ENCODE measurements at places on chromosomes 7 and 10. TPM values are rescaled to one million over a fixed set of nuclear protein-coding genes. Genes with fewer than 3 reads are reported as not detected.

The GNGT1 gene
- total RNA-seq, result not detected

The PANK1 gene
- 10.3 TPM for total RNA-seq

The CELF2 gene
- 54.3 TPM for total RNA-seq

The CPA4 gene
- total RNA-seq, result 8.8 TPM

The TFPI2 gene
- 0.74 TPM for total RNA-seq

The NUB1 gene
- 46.2 TPM for total RNA-seq

The EPHB6 gene
- total RNA-seq, result 68.3 TPM

The SPDYE16 gene
- not detected for total RNA-seq

The ASIC3 gene
- 3.7 TPM for total RNA-seq

The ZDHHC6 gene
- total RNA-seq, result 18.7 TPM

The EBF3 gene
- total RNA-seq, result 10.6 TPM

The SPDYE5 gene
- total RNA-seq, result not detected

The ITIH2 gene
- total RNA-seq, result not detected

The TRIM50 gene
- not detected for total RNA-seq

The TMEM176A gene
- total RNA-seq, result 43.7 TPM

The BAMBI gene
- 10.8 TPM for total RNA-seq

The PCDH15 gene
- total RNA-seq, result 0.25 TPM

The GPR37 gene
- 0.98 TPM for total RNA-seq

The SEMA3A gene
- total RNA-seq, result 3.4 TPM

The INA gene
- 3.9 TPM for total RNA-seq

The SAP25 gene
- total RNA-seq, result 2.9 TPM

The KIF20B gene
- 2.5 TPM for total RNA-seq

The CNPY1 gene
- total RNA-seq, result not detected

The FAM180A gene
- total RNA-seq, result 7.1 TPM

The CNNM2 gene
- total RNA-seq, result 9.6 TPM

The ABCA13 gene
- under 0.01 TPM for total RNA-seq

The FUOM gene
- total RNA-seq, result 54.0 TPM

The RAB19 gene
- total RNA-seq, result not detected

The SNX10 gene
- 5.2 TPM for total RNA-seq

The MCM10 gene
- total RNA-seq, result 0.98 TPM

The PPP1R9A gene
- total RNA-seq, result 1.5 TPM

The SVOPL gene
- not detected for total RNA-seq

The NFKB2 gene
- total RNA-seq, result 26.8 TPM

The ZNF273 gene
- total RNA-seq, result 47.4 TPM

The OIT3 gene
- not detected for total RNA-seq

The FFAR4 gene
- 1.5 TPM for total RNA-seq

The TRPV6 gene
- total RNA-seq, result 7.9 TPM

The ARHGAP22 gene
- 3.2 TPM for total RNA-seq

The COL17A1 gene
- 149 TPM for total RNA-seq

The MGAM2 gene
- not detected for total RNA-seq

The ZNF804B gene
- not detected for total RNA-seq

The MAGI2 gene
- total RNA-seq, result 6.9 TPM

The SLC13A1 gene
- total RNA-seq, result not detected

The LBX1 gene
- not detected for total RNA-seq

The RP9 gene
- total RNA-seq, result 10.3 TPM

The MOGAT3 gene
- not detected for total RNA-seq

The TUBAL3 gene
- not detected for total RNA-seq

The POLR1F gene
- 9.1 TPM for total RNA-seq

The GRM3 gene
- not detected for total RNA-seq

The GPR146 gene
- total RNA-seq, result 36.1 TPM

The ANKRD30A gene
- not detected for total RNA-seq

The SHTN1 gene
- total RNA-seq, result 7.4 TPM

The ERVW-1 gene
- not detected for total RNA-seq

The CALHM2 gene
- 94.3 TPM for total RNA-seq

The ZNF425 gene
- total RNA-seq, result 2.9 TPM

The PHYHIPL gene
- 2.0 TPM for total RNA-seq

The CCDC146 gene
- 20.6 TPM for total RNA-seq

The PPRC1 gene
- total RNA-seq, result 29.5 TPM

The GBX1 gene
- not detected for total RNA-seq

All from vagina (tissue), 2 donors.